Kidney tubule cell (primary cell): ENCODE measurements at places on chromosomes 7 and 10.

GRCh38 chr7:29957521-29958310 is 31.9 kb downstream of the SCRN1 start:
- DNase-seq, result no peak

DNA sequence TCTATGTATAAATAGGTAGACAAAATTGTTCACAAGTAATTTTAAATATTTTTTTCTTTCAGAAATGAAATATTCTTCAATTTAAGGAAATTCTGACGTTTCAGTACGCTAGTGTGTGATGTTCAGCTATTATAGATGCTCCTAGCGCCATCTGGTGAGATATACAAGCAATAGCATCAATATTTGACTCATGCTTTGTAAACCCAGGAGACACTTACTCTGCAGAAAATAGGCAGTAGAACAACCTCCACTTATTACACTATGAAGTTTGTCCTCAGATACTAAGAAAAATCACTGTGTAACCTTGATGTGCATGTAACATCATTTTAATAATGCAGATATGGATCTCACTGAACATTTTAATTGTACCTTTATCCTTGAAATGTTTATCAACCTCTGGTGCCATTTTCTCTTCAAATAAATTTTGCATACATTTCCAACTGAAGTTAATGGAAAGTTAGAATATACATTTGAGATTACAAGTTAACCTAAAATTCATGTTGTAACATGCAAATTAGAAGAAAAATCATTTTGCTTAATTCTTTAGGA is 151.5 kb upstream of the FAM3C start:
- DNase-seq, result peak; percentile 80

DNA sequence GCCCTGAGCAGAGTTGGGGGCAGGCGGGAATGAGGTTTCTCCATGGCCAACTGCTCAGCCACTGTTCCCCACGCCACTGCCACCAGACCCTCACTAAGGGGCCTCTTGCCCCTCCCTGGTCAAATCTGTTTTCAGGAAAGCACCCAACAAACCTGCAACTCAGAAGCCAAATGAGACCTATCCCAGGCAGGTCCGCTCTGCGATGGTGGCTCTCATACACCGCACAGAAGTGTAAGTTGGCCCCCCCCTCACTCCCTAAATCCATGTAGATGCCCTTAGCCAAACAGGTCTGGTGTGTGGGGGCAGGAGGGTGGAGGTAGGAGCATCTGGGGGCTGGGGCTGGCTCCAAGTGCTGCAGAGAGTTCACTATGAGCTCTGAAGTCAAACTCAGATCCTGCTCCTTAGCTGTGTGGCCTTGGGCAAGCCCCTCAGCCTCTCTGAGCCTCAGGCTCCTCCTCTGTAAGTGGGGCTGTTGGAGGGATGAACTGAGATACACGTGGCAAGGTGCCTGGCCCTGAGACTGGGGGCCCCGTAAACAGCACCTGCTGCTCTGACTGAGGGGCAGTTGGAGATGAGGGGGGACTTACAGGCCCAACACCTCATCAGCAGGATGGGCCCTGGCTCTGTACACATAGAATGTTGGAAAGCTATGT is 1.1 kb downstream of the MMRN2 start:
- DNase-seq, result no peak

DNA sequence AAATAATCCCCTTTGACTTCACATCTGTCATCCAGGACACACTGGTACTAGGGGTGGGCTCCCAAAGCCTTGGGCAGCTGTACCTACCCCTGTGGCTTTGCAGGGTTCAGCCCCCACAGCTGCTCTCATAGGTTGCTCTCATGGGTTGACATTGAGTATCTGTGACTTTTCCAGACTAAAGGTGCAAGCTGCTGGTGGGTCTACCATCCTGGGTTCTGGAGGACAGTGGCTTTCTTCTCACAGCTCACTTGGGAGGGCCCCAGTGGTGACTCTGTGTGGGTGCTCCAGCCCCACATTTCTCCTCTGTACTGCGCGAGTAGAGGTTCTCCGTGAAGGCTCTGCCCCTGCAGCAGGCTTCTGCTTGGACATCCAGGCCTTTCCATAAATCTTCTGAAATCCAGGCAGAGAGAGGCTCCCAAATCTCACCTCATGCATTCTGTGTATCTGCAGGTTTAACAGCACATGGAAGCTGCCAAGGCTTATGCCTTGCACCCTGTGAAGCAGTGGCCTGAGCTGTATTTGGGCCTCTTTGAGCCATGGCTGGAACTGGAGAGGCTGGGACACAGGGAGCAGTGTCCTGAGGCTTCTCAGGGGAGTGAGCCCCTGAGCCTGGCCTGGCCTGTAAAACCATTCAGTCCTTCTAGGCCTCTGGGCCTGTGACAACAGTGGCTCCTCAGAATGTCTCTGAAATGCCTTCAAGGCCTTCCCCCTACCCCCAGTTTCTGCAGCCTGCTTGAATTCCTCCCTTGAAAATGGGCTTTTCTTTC is 52.2 kb downstream of the TRIM24 start:
- DNase-seq, result no peak

DNA sequence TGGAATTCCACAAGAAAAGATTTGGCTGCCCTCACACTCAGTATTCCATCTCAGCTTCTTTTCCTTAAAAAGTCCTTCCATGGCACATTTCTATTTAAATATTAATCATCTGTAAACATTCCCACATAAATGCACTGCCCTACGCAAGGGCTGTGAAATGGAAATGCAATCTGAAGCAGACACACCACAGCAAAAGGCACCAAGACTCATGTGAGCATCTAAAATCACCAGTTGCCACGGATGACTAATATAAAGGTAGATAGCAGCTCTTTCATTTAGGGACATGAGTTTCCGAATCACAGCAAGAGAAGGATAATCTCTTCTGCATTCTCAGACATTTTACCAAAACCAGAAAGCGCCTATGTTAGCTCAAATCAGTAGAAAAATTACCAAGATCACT is 31.6 kb downstream of the COA1 start:
- peak; percentile 38 for DNase-seq

- no peak for DNase-seq
Measured at GRCh38 chr7:126959649-126960048, 293.1 kb downstream of the GRM8 start.
